ENCODE measurements at places on chromosomes 3 and 15.

GRCh38 chr3:45017821-45018220 is 8.3 kb upstream of the CLEC3B start:
- DNase-seq: no peak

- DNase-seq: no peak
Measured at GRCh38 chr3:55623786-55624185, 136.7 kb upstream of the WNT5A start.

DNA sequence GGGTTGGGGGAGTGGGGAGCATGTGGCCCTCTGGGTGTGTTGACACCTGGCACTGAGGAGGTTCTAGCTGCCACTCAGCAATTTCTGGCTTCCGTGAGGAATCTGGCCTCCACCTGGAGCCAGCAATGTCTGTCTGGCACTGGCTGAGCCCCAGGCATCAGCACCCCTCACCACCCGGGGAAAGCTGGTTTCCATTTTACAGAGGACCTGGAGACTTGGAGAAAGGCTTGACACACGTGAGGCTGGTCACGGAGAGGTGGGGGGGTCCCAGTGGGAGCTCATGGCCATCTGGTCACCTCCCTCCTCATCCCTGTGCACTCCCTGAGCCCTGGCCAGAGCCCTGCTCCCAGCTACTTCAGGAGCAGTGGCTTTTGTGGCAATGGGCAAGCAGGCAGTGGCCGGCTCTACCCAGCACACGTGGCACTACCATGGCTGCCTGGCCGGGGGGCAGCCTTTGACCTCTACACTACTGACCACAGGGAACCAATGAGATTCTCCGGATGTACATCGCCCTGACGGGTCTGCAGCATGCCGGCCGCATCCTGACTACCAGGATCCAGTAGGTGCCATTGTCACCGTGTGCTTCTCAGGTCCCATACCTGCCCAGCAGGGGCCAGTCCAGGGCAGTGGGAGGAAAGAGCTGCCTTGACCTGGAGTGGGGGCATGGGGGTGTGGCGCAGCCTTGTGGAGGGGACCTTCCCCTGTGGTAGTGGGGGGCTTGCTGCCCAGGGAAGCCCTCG is 28.5 kb downstream of the ACAD9 start:
- DNase-seq: no peak

GRCh38 chr3:61158667-61159066 is 92.6 kb downstream of the FHIT start:
- DNase-seq: no peak

- no peak for DNase-seq
Measured at GRCh38 chr15:76181705-76182107, 121.9 kb downstream of the TMEM266 start.

- DNase-seq: no peak
Measured at GRCh38 chr3:71564361-71564760, 19.2 kb downstream of the FOXP1 start.

GRCh38 chr3:6540981-6541380 is 319.9 kb upstream of the GRM7 start:
- no peak for DNase-seq

- no peak for DNase-seq
Measured at GRCh38 chr3:153209596-153209995, 47.6 kb downstream of the RAP2B start.
